T-helper 17 cell (primary cell): ENCODE measurements at places on chromosomes 4 and X.

- no peaks in the 10 kb centered on the region for H3K4me1 ChIP-seq
- no peaks in the 10 kb centered on the region for H3K36me3 ChIP-seq
- no peak overlapping the region for H3K4me3 ChIP-seq
- H3K27ac ChIP-seq, result no peak overlapping the region
Measured at GRCh38 chr4:89653012-89653411, 183.9 kb downstream of the SNCA start.

DNA sequence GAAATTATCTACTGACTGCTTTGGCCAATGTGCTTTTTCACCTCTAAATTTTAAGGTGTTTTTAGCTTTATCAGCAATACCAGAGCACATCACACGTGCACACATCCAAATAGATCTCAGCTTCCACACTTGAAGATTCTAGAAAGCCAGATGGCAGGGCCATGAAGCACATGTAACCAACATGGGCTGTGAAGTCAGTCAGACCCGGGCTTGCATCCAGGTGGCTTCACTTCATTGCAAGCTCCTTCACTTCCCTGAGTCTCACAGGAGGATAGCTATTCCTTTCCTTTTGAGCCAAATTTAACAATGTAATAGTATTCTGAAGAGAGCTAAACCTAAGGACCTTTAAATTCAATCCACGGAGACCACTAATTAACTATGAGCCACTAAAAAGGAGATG, 86.5 kb downstream of the SH3RF1 start:
- peaks cover 47% of the 10 kb centered on the region for H3K27me3 ChIP-seq
- no peak overlapping the region for H3K27ac ChIP-seq
- peaks cover 2% of the 10 kb centered on the region for H3K36me3 ChIP-seq
- no peak overlapping the region for H3K4me3 ChIP-seq
- H3K4me1 ChIP-seq, result peaks cover 2% of the 10 kb centered on the region
- no peak for DNase-seq

DNA sequence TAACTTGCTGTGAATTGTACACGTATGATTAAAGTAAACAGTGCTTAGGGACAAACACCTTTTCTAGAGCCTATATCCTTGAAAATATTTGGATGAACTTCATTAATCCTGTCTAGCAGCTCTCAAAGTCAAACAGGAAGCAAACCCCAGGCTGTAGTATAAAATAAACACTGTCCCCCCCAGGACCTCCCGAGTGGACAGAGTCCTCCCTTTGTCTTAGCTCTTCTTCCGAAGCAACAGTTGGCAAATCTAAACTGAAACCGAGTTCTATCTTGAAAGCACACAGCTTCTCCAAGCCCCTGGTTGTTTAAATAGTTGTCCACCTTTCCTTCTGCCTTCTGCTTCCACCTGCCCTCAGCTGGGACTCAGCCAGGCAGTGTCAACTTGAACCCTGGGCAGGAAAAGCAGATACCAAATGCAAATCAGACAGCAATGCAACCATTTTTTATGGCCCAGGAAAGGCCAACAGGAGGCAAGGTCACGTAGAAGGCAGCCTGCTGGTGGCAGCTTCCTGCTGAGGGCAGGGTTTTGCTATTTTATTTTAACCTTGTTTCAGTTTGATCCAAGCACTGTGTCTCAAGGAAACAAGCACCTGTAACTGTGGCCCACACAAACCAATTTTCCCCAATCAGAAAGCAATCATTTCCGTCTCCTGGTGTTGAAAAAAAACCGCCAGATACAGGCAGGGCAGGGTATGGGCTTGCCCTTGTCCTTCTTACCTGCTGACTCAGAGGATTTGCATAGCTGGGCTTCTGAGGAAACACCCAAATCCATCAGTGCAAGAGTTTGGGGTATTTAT, 110.3 kb upstream of the KIT start:
- H3K4me3 ChIP-seq, result no peak overlapping the region
- no peak for DNase-seq
- no peak overlapping the region for H3K27ac ChIP-seq
- H3K36me3 ChIP-seq, result no peaks in the 10 kb centered on the region
- no peaks in the 10 kb centered on the region for H3K4me1 ChIP-seq

GRCh38 chr4:82493721-82494425, 63.5 kb downstream of the ENOPH1 start:
- no peak for DNase-seq
- peaks cover 6% of the 10 kb centered on the region for H3K27me3 ChIP-seq
- no peak overlapping the region for H3K4me3 ChIP-seq
- peaks cover 3% of the 10 kb centered on the region for H3K36me3 ChIP-seq
- no peak overlapping the region for H3K27ac ChIP-seq

GRCh38 chr4:168628251-168628650, 131.4 kb downstream of the PALLD start:
- no peak overlapping the region for H3K27ac ChIP-seq
- no peak for DNase-seq
- H3K27me3 ChIP-seq, result peaks cover 63% of the 10 kb centered on the region
- H3K4me3 ChIP-seq, result no peak overlapping the region
- peaks cover 3% of the 10 kb centered on the region for H3K4me1 ChIP-seq
- no peaks in the 10 kb centered on the region for H3K36me3 ChIP-seq

DNA sequence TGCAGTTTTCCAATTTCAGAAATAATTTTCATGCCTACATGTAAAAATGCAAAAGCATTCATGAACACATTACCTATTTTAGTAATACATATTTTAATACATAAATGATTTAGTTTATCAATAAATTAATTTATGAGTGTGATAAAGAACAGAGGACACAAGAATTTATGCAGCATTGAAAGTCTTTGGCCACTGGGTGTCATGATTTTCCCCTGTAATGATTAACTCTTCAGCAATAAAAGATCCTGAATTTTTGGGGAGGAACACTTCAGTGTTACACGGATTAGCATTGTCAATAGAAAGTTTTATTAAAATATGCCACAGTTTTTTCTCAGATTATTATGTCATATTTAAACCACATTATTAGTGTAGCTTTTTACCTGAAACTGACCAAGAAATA, 8.6 kb upstream of the VCX2 start:
- no peaks in the 10 kb centered on the region for H3K36me3 ChIP-seq
- H3K27me3 ChIP-seq, result no peaks in the 10 kb centered on the region
- no peak overlapping the region for H3K27ac ChIP-seq
- H3K4me3 ChIP-seq, result no peak overlapping the region

- DNase-seq, result no peak
- peaks cover 27% of the 10 kb centered on the region for H3K4me1 ChIP-seq
- no peak overlapping the region for H3K4me3 ChIP-seq
Measured at GRCh38 chr4:108043526-108043925, 53.8 kb downstream of the HADH start.

GRCh38 chr4:82458729-82459128, 28.3 kb downstream of the ENOPH1 start:
- no peak for DNase-seq
- peaks cover 6% of the 10 kb centered on the region for H3K36me3 ChIP-seq
- H3K27ac ChIP-seq, result peak overlapping the region; percentile 45

GRCh38 chr4:174604198-174604597, 81.9 kb upstream of the HPGD start:
- H3K27ac ChIP-seq, result peak overlapping the region; percentile 1
- H3K4me1 ChIP-seq, result no peaks in the 10 kb centered on the region
- no peaks in the 10 kb centered on the region for H3K36me3 ChIP-seq
- H3K27me3 ChIP-seq, result no peaks in the 10 kb centered on the region
